ENCODE measurements at places on chromosomes 7 and 10.

GRCh38 chr7:118153551-118154177, 30.3 kb upstream of the LSM8 start:
- no peak for DNase-seq

DNA sequence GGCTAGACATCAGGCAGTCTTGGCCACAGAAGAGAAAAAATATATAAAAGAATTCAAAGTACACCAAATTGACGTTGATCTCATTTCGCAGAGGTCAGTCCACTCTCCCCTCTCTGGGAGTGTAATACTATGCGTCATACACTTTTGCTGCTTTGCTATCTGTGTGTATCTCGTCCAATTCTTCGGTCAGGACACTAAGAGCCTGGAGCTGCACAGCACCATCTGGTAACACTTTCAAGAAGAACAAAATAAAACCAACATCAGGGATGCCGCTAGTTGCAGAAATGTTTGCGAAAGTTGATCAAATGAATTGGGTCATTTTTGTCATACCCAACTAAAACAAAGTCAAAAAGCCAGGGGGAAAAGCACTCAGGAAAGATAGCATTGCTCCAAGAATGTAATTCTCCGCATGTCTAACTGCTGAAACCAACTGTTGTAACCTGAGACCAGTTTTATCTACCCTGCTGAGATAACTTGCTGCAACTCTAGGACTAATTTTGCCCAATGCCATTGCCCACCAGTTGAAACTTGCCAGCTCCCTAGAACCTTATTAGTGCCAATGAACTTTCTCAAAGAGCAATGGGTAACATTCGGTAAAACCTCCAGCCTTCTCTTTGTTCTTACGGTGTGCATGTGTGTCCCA, 23.0 kb downstream of the TMEM176A start:
- DNase-seq: no peak

GRCh38 chr7:155109121-155109520, 39.0 kb downstream of the HTR5A start:
- no peak for DNase-seq

DNA sequence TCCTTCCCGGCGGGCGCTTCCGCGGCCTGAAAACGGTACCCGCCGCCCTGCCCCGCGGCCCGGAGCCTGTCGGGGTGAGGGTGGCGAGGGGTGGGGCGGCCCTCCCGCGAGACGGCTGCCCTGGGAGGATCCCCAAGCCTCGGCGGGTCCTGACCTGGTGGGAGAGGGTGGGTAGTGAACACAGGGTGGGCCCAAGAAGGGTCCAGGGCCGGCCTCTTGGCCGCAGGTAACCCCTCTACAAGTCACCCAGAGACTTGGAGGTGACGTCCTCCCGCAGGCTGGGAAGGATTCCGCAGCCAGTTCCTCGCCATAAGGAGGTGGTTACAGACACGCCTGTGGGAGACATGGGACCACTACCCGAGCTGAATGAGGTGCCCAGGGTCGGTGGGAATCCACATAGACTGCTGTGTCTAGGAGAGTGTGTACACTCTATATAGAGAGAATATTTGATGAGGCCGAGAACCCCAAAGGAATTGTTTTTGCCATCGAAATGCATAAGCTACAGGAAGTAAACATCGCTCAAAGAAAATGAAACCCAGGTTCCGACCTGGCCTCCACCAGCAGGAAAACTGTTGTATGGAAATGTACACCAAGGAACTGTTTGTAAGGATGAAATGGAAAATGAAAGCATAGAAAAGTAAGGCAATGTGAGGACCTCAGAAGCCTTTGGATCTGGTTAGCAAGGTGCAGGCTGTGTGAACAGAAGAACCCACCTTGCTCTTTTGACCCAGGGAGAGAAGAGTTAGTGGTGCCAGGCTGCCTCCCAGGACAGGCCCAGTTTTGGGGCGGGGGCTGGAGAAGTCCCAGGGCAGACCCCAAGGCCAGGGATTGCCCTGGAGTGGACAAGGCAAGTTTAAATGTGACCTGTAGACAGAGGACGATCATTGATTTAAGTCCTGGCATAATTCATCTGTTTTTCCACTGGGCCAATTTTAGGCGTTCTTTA, 659 bp downstream of the OPTN start:
- peak; percentile 42 for DNase-seq

GRCh38 chr7:106947244-106947728, 82.2 kb downstream of the PIK3CG start:
- DNase-seq: peak; percentile 79

DNA sequence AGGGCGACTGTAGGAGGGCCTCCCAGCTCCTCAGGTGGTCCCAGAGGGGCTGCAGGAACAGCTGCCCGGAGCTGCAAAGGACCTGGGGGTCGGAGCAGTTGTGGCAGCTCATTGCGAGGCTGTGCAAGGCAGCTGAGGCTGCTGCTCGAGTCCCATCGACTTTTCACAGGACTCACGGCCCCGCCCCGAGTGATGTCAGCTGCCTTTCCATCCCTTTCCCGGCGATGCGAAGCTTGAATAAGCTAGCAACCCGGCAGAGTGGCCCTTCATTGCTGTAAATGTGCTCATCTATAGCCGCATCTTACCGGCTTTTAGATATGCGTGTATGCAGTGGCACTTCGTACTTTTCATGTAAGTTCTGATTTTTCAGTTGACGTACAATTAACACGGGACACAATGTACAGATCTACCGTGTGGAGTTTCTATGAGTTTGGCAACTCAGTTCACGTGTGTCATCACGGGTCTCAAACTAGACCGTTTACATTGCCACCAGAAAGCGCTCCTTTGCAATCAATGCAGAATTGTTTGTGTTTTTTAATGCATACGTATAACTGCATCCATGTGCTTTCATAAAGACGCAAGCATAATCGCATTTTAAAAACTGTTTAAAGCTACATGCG, at the start of gene CH25H:
Gene CH25H, minus strand, starts transcription at position 137 of the 620 bp plus-strand sequence. Its CDS starts 25 bp downstream, at position 112.
- DNase-seq: peak; percentile 75

- DNase-seq: no peak
Measured at GRCh38 chr10:86003201-86003621, 363.4 kb downstream of the GRID1 start.
